Stimulated activated CD8-positive, alpha-beta memory T cell treated with anti-CD3 and anti-CD28 coated beads, Interleukin-2, amount 100 ng/mL, for 48 hours (primary cell): ENCODE measurements at places on chromosomes 3 and 15.

DNA sequence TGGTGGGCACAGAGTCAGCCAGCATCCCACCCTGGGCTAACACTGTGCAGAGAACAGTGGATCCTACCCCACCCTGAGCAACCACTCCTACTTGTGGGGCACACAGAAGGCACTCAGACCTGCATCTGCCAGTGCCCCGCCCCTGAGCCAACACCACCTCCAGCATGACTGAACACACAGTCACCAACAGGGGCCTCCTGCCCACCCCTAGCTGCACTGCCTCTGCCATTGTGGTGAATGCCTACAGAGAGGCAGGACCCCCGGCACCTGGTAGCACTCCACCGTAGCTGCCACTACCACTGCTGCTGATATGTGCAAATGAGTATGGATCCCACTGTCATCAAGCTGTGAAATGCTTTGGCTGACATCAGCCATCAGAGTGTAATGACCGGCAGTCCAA, 123.1 kb downstream of the ADAMTSL3 start:
- no peak for DNase-seq

DNA sequence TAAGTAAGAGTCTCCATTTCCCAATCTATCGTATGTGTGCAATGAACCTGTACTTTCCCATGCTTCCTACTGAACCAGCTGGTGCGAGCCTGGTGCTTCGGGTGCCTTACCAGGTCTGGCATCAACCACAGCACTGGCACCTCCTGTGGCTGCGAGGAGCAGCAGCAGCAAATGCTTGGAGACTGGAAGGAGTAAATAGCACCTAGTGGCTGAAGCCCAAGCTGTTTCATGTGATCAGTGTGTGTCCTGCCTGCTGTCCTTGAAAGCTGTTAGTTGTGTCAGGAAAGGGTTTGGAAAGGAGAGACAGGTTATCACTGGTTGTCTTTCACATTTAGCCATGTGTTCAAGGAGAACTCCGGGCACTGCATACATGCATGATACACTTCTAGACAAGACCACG, 31.8 kb downstream of the PCOLCE2 start:
- DNase-seq: no peak

DNA sequence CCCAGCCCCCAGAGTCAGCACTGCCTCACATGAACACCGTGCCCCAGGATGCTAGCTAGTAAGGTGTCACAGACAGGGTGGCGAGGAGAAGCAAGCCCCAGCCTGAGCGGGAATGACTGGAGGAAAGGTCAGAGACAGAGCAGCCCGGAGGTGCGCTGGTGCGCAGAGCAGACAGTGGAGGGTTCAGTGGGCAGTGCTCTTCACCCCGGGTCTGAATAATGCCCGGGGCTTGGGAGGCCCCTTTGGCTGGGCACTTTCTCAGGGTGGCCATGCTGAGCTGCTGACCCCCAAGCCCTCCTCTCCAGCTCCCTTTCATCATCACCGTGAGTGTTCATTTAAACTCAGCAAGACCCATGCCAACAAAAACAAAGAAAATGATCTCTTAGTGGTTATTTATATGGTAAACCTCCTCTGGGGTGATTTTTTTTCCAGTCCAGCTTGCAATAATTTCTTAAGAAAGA, 110.8 kb downstream of the VGLL4 start:
- no peak for DNase-seq

DNA sequence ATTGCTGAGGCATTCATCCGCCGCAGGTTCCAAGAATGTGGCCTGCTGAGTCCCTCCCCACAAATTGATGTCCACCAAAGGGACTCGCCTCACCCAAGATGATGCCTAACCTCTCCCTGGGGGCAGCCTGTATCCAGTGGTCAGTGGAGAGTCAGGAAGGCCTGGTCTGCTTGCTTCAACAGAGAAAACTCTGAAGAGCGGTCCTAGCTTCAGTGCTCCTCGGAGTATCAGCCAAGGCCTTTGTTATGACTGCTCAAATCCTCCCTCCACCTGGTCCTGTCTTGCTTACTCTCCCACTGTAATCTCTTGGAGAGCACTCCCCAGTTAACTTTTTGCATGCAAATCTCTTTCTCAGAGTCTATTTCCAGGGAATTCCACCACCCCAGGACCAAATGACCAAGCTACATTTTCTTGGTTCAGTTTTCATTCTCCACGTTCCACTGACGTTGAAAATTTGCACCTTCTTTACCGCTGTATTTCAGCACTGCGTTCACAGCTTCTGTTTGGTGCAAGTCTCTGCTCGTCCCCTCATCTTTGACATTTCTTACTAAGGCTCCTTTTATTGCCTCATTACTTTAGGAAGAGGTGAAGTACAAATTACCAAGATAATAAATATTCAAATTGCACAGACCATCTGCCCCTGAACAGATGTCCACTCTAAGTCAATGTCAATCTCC, 22.3 kb downstream of the CMTM7 start:
- DNase-seq: no peak

DNA sequence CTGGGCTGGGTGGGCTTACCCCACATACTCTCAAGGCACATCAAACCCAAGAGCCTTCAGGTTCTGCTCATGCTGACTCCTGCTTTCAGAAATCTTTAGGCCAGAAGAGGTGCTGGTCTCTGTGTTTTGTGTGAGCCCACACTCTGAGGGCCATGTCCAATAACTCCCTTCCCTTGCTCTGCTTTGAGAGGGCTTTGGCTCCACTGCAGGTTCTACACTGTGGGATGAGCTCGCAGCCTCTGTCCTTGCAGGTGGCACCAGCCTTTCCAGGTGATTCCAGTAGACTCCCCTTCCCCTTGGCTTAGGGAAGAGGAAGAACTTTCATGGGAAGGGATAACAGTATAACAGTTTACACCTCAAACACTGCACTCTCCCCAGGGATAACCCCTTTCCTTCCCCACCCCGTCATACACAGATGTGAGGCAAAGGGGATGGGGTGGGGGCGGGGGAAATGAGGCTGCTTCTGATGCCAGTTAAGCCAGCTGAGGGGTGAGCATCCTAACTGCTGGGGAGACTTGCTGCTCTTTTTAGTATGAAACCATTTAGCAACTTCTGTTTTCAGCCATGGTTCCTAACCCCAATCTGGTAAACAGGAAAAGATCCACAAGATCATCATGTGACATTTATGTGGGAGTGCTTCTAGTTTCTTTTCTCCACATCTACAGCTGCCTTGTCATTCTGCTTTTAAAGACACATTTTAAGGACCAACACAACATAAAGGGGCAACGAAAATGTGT, 262.4 kb downstream of the SLC9A9 start:
- no peak for DNase-seq

DNA sequence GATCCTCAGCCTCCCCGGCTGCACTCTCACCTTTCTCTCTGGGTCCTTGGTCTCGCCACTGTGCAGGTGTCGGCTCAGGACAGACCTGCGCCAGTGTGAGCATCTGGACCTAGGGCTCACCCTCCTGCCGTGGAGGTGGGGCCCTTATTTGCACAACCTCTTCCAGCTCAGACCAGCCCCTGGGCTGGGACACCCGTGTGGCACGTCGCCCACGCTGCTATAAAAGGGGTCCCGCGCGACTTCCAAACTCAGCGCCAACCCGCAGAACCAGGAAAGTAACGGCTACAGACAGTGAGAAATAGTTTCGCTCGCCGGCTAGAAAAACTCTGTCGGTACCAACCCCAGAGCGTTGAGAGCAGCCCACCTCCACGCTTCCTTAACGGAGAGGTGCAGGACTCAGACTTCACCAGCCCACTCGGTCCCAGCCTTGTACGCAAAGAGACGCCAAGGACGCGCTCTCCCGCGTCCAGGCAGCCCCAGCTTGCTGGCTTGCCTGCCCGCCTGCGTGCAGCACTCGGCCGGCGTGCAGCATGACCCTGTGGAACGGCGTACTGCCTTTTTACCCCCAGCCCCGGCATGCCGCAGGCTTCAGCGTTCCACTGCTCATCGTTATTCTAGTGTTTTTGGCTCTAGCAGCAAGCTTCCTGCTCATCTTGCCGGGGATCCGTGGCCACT, at the start of the genes DUOX2 and DUOXA2:
TSS of gene DUOX2 (minus strand) at position 97 of the 675 bp plus-strand sequence. CDS start 761 bp downstream, outside the sequence.
TSS of gene DUOXA2 (plus strand) at position 251 of the 675 bp plus-strand sequence. CDS start at position 531, 280 bp downstream.
- no peak for DNase-seq

DNA sequence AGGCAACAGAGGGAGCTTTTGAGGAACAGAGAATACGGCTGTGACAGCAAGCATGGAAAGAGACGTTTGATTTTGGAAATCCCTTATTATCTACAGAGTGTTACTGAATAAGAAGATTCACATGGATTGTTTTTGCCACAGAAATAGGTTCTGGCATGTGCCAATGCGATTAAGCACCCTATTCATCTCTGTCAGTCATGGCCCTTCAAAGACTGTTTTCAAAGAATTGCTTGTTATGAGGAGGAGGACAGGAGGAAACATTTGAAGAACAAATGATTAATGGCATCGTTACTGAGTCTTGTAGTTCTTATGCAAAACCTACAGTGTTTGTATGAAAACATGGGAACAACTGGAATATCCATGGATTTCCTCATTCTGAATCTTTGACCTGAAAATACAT, 86.2 kb downstream of the EPHA6 start:
- no peak for DNase-seq

DNA sequence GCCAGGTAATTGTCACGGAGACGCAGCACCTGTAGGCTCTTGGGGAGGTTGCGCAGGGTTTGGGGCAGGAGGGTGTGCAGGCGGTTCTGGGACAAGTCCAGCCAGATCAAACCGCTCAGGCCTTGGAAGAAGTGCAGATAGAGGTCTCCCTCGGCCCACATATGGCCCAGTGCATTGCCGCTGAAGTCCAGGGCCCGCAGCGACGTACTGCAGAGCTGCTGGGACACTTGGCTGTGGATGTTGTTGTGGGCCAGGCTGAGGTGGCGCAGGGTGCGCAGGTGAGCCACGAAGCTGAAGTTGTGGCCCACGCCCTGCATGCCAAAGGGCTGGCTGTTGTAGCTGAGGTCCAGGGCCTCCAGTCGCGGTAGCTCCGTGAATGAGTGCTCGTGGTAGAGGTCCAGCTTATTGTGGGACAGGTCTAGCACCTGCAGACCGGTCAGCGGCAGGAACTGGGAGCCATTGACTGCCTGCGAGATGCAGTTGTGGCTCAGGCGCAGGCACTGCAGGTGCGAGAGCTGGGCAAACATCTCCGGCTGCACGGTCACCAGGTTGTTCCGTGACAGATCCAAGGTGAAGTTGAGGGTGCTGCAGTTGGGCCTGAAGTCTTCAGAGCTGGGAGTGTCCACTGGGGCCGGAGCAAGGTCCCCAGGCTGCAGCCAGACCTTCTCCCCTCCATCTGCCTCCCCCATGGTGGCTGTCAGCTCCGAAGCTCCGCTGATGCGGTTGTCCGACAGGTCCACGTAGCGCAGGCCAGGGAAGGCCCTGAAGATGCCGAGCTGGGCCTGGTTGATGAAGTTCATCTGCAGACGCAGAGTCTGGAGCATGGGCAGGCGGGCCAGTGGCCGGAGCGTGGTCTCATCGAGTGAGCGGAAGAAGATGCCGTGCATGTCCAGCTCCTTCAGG, 2.9 kb downstream of the TLR9 start:
- no peak for DNase-seq

DNA sequence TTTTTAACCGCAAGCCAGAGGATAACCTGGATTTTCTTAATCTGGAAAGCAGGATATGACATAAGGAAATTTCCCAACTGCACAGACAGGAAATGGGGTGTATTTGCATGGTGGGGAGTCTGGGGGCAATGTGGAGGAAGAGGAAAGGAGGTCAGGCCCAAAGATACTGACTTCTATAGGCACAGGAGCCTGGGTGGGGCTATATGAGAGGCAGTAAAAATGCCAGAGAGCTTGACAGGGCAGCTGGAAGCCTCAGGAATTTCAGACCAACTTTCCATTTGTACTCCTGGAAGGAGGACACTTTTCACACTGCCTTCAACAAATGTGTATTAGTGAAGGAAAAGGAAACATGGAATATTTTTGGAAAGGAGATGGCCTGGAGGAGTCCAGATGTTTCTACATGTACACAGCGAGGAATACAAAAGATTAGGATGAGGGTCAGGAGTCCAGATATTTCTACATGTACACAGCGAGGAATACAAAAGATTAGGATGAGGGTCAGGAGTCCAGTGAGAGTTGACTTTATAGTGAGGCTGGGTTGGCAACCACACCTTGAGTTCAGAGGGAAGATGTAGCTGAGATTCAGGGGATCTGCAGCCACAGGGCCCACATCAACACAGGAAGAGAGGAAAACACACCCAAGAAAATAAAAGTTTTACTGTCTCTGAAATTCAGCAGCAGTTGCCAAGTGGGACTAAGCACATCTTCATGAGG, 111.9 kb upstream of the PTPRG start:
- DNase-seq: no peak

DNA sequence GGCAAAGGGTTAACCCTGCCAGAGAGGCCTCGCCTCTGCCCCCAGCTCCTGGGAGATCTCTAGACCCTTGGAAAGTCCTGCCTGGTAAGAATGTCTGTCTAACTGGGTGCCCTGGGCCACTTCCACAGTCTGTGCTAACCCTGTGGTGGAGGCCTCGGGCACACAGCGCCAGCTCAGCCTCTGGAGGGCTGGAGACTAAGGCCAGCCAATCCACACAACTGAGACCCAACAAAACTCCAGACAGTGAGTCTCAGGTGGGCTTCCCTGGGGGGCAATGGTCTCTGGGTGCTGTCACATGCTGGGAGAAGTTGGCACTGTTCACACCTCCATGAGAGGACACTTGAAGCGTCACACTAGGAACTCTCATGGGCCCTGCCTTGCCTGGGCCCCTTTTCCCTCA, 19.5 kb downstream of the ZXDC start:
- DNase-seq: no peak

DNA sequence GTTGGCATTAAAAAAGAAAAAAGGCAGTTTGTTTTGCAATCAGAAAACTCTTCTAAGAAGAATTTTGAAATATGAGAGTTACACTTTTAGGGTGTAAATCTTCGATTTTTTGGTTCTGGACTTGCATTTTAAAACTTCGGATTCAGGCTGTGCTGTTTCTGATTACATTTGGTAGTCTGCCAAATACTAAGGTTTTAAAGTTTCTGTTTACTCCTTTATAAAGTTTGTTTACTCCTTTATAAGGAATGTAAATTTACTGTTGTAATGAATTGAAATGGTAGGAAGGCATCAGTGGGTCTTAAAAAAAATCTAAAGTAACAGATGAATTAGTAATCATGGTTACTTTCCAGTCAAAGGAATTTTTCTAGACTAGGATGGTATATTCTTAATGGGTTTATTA, 14.1 kb downstream of the FXR1 start:
- DNase-seq: no peak

DNA sequence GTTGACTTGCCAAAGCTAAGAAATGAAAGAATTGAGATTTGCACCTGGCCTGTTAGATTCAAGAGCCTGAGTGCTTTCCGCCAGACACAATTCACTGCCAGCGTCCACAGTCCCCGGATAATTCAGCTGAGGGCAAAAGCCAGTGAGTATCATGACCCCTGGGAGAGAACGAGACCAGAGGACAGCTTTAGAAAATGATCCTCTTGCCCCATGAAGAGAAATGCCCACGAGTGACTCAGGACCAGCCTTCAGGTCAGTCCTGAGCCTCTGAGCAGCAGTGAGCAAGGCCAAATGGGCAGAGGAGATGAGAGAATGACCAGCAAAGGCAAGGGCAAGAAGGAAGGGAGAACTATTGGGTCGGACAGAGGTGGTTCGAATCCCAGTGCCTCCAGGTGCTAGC, 273.5 kb downstream of the FAM43A start:
- DNase-seq: no peak

DNA sequence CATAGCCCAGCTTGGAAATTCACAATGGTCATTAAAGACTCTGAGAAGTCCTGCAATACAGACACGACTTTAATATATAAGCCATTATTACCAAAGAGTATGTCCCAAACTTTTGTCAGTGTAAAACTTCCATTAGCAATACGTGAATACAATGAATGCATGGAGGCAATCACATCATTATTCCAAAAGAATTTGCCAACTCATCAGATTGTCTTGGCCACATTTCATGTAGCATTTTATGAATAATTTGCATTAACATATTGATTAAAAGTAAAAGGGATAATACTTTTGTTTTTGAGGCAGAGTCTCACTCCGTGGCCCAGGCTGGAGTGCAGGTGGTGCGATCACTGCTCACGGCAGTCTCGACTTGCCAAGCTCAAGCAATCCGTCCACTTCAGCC, 7.9 kb upstream of the DUT start:
- DNase-seq: no peak
